ENCODE measurements at places on chromosomes 2 and 18.

DNA sequence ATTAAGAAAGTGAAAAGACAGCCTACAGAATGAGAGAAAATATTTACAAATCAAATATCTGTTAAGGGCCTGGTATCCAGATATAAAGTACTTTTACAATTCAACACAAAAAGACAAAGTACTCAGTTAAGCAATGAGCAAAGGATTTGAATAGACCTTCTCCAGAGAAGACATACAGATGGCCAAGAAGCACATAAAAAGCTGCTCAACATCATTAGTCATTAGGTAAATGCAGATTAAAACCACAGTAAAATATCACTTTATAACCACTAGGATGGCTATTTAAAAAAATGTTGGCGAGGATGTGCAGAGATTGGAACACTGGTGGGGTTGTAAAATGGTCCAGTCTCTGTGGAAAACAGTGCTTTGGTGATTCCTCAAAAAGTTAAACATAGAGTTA is 38.9 kb downstream of the RAB31 start:
- DNase-seq = no peak

- no peak for DNase-seq
Measured at GRCh38 chr2:169303579-169304305, 58.6 kb downstream of the LRP2 start.

DNA sequence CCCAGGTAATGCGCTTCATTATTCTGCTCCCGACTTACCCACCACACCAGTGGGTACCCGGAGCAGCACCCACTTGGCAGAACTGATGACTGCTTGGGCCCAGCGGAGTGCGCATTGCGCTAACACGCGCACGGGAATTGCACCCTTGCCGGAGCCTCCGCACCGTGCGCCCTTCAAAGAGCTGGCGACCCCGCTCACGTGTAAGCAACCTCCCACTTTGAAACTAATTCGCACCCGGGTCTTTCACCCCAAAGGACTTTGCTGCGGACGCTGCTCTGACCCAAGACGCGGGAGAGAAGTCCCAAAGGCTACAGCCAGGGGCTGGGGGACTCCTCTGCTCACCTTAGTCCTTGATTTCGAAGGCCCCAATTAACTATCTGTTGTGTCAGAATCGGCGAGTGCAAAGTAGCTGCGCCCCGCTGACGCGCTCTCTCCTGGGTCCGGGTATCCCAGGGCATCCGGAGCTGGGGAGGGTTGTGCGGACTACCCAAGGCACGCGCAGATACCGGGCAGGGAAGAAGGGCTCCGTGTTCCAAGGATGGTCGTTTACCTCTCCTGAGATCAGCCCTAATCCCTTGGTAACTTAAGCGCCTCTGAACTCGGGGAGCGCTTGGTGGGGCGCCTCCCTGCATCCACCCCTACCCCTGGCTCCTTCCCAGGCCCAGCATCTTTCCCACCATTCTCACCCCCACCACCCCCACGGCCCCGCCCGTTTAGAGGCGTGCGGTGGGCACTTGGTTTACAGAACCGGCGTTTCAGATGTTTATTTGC is 13.1 kb upstream of the SATB2 start:
- no peak for DNase-seq

- DNase-seq = no peak
Measured at GRCh38 chr2:26952374-26952773, 18.1 kb upstream of the MAPRE3 start.

- DNase-seq = no peak
Measured at GRCh38 chr2:907706-908105, 42.9 kb upstream of the SNTG2 start.

DNA sequence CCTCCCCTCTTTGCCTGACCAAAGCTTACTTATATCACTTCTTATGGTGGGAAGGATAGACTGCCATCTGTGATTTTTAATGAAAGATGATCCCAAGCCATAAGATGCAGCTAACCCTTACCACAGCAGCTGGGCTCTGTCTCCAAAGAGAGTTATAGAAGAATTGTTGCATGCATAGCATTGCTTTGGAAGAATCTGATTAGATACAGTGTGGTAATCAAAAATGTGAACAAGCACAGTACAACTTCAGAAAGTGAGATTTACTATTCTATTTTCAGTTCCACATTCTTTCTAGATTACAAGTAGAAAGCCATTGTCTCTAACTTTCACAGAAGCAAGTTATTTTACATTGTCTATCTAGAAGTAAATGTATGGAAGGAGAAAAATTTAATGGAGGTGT is 129.0 kb upstream of the ACVR2A start:
- DNase-seq = no peak

DNA sequence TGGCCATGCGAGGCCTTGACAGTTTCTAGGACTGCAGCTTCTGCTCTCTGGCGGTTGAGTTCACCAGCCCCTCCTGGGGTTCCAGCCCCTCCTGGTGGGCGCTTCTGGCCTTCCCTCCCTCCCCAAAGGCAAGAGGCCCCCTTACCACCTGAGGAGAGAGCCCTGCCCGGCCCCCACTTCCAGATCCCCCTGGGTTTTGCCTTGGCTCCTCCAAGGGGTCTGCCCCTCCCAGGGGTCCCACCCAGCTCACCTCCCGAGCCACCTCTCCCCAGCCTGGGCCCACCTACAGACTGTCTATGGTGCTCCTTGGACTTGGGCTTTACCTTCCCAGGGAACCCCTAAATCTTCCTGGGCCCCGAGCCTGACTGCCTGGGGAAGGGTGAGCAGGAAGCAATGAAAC is 264.5 kb downstream of the ATAD2B start:
- no peak for DNase-seq

DNA sequence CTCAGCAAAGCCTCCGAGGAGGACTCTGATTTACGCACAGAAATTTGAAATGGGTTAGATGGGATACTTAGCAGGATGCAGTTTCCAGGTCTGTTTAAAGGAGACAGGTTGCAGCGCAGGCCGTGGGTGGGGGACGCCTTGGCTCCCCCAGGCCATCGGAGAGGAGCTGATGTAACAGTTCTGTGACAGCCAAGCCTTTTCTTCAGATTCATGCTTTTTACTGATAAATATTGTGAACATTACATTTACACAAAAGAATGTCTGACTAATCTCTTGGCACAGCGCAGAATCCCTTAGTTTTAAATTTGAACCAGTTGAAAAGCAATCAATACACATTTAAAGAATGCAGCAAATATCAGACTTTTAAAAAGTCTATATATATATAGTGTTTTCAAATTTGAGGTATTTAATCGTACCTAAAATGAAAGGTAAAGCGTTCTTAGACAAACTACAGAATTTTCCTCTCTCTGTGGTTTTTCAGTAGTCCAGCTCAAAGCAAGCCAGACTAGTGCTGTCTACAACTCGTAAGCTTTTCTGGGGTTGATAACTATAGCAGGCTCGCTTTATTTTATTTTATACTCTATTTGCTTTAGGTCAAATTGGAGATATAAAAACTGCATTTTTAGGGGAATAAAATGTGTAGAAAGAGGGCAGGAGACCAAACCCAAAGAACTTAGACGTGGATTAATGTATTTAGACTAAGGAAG is 221.9 kb downstream of the PIEZO2 start:
- DNase-seq = no peak

DNA sequence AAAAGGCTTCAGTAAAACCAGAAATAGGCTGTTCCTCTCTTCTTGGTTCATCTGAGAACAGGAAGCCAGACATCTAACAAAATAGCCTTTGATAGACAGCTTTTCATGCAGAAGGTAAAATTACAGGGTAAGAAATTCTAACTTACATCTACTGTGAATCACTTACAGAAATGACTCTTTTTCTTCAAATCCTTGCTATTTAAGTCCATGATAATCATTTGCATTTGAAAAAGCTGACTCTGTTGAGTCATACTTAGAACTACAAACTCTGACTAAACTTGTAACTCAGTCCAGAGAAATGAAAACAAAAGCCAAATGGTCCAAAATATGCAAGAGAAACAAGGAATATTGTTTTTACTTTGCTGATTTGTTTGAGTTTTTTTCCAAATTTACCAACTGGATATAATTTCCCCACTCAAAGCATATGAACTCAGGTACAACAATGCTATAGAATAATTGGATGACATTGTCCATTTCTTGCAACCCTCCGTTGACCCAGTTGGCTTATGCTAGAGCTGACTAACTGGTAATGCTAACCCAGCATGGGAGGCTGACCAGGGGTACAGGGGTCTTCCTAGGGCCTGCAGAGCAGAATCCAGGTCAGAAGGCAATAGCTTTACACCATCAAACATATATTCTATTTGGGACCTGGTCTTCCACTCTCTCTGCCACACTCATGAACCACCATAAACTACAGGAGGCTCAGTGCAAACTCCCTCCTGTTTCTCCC is 18.8 kb upstream of the MREG start:
- DNase-seq = no peak

- no peak for DNase-seq
Measured at GRCh38 chr2:102310964-102311640, at the start of gene IL1RL1. Gene IL1RL1 (plus strand): TSS chr2:102311563. CDS start chr2:102338265, 26,702 bp downstream.

GRCh38 chr2:128997166-128997866 is 678.6 kb upstream of the HS6ST1 start:
- no peak for DNase-seq

Data from activated CD4-positive, alpha-beta T cell treated with anti-CD3 and anti-CD28 coated beads for 4 hours (primary cell).